ENCODE measurements at places on chromosomes 2 and 18.

DNA sequence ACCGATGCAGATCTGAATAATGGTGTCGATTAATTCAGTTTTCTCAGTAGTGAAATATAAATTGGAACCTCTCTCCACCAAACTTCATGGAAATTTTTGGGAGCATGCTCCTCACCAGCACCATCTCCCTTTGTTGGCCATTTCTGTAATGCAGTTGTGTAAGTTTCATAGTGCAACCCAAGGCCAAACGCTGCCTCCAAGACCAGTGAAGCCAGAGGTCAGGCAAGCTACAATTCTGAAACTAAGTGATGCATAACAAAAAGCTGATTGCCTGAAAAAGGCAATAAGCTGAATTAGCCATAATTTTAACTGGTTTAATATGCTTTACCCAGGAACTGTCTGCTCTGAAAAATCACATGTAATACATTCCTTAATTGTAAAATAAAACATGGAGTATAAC lies 138.3 kb upstream of the TACR1 start:
- no peak for DNase-seq

GRCh38 chr2:6876309-6876708 lies 1.3 kb upstream of the RSAD2 start:
- no peak for DNase-seq

DNA sequence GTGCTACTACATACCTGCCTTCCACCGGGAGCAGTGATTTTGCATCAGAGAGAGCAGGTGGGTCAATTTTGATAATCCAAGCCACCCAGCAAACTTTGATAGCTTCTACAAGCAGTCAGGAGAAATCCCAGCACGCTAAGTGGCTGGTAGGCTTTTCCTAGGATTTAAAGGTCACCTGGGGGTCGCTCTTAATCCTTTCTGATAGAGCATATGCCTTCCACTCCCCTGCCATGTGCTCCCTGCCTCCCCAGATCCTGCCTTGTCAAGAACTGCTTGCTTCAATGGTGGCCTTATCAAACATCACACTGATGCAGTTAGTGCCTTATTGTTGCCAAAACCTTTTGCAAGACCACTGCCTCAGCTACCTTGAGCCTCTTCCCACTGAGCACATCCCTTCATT lies 462.3 kb upstream of the MEX3C start:
- no peak for DNase-seq

GRCh38 chr2:105518897-105519296 lies 120.0 kb upstream of the FHL2 start:
- DNase-seq, result no peak

DNA sequence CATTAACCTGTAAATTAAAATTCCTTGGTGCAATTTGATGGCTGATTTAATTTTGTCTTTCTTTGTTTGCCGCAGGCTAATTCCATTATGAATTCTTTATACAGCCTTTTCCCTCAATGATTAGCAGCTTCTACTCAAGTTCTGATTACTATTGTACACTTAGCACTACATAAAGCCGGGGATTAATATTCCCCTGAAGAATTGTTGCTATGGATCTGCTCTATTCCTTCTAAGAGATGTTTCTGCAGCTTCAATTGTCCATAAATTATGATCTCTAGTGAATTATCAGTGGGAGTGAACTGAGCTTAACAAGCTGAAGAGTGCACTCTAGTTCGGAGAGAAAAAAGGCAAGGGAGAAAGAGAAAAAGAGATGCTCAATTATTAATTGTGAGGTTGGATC lies 433.7 kb upstream of the SPRED2 start:
- no peak for DNase-seq
